ENCODE measurements at places on chromosomes 5 and 9.

DNA sequence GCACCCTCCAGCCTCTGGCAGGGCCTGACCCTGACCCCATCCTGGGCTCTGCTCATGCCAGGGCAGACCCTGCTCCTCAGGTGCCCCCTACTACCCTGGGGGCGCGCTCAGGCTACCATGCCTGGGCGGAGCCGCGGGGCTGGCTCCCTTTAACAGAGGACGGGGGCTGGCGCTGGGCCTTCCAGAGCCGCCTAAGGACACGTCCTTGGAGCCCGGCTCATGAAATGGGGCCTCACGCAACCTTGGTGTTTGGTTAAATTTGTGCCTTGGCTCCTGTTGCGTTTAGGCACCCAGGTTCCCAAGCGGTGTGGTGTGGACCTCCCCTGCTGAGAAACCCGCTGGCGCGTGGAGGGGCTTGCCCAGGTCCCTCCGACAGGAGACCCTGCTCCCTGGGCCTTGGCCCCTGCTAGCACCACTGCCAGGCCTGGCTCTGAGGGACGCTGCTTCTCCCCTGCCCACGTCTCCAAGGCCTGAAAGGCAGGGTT lies 3.4 kb upstream of the EHMT1 start:
- no peak for DNase-seq

DNA sequence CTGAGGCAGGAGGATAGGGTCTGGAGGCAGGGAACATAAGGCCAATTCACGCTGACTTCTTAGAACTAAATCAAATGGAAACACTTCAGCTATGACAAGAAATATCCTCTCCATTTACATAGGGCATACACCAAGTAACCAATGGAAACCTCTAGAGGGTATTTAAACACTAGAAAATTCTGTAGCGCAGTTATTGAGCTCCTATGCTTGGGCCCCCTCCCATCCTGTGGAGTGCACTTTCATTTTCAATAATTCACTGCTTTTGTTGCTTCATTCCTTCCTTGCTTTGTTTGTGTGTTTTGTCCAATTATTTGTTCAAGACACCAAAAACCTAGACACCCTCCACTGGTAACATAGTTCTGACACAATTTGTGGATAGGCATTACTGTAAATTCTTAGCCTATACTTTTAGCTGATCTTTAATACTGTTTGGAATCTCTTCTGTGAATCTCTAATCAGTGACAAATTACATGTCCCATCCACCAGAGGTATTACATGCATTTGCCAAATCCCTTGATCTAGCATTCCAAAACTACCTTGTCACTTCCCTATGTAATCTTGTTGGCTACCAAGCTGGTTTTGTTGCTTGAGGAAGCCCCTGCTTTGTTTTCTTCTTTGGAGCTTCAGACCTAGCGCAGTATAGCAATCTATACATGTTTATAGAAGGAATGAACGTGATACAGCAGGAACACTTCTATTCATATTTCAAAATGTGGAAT lies 61.6 kb downstream of the ST8SIA4 start:
- DNase-seq = no peak

DNA sequence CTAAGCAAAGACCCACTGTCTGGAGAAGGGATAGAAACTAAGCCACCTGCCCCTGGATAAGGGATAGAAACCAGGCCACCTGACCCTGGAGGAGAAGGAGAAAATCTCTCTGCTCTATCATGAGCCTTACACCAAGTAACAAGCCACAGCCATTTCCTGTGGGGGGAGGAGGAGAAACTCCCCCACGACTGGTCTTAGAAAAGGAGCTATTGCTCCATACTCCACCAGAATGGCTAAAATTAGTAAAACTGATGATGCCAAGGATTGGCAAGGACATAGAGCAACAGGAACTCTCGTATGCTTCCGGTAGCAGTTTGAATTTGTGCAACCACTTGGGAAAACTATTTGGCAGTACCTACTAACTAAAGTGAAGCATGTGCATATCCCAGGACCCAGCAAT lies 70.8 kb downstream of the ACTL7B start:
- no peak for DNase-seq

- DNase-seq = no peak
These were observed 364.9 kb downstream of the ARRDC3 start for GRCh38 chr5:91018200-91018599.

DNA sequence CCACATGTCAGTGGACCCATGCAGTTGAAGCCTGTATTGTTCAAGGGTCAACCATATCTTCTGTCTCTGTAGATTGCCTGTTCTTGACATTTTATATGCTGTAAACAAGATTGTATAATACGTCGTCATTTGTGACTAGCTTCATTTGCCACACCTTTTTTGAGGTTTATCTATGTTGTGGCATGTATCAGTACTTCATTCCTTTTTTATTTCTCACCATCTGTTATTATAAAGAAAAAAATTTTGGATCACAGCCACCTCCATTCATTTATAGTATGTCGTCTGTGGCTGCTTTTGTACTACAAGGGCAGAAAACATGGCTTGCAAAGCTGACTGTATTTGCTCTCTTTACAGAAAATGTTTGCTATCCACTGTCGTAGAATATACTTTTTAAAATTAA lies 72.4 kb downstream of the TEK start:
- no peak for DNase-seq

GRCh38 chr9:80447876-80448275 lies 876.1 kb downstream of the TLE4 start:
- DNase-seq = no peak

- DNase-seq = no peak
These were observed 46.9 kb downstream of the FNIP1 start for GRCh38 chr5:131749723-131750470.

DNA sequence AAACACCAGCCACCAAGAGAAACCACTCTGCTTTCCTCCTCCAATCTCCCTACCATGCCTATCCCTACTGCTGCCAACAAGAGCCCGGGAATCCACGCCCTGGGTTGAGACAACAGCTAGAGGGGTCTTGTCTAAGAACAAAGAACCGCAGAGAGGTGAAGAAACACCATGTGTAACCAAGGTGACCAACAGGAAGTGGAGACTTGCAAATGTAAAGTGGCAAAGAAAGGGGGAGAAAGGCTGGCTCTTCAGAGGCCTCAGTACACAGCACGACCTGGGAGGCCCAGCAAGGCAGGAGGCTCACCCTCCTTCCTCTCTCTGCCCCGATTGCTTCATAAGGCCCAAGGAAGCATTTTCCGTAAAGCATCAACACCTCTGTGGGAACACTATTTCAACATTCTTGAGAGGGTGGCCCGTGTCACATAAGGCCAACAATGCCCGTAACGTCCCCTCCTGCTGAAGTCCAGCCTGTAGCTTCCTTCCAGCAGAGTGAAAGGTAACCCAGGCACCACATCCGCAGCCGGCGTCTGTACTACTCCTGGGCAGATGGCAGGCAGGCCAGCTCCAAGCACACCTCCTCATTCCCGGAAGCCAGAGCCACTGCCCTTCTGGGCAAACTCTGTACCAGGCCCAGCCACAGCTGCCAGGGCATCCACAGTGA lies 18.3 kb downstream of the CCNJL start:
- no peak for DNase-seq

GRCh38 chr5:106660681-106661080 lies 1010.1 kb downstream of the EFNA5 start:
- DNase-seq = no peak

DNA sequence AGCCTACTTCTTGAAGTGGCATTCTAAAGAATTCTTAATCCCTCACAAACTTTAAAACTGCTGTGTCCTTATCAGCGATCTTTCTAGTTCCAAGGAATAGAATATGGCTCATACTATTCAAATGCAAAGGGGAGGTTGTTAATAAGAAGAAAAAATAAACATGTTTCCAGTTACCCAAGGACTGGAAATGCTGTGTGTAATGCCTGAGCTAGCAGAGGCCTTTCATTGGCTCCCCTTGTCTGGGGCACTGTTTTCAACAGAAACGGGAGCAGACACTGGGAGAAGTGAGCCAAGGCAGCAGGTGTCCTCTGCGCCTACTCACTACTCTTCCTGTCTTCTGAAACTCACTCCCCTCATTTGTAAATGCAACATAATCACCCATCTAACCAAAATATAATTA lies 253.0 kb downstream of the MARCHF11 start:
- no peak for DNase-seq

DNA sequence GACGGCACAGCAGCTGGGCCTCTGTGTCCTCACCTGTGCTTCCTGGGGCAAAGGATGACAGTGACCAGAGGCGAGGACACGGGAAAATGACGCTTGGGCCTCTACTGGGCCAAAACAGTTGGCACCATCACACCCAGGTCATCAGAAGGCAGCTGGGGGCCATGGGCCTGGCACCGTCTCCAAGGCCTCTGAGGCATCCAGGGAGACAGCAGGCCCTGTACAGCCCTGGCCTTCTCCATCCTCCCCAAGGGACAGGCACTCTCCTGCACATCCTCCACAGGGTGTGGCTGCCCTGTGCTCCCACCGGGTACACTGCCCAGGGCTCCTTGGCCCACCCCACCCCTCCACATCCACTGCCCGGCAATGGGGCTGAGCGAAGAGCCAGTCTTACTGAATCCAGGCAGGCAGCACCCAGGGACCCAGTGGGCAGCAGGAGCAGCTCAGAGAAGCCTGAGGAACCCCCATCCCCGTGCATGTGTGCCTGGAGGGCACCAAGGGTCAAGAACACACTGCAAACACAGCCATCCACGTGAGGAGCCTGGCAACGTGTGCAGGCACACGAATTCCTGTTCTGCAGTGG lies 4.0 kb downstream of the LPCAT1 start:
- DNase-seq = no peak

DNA sequence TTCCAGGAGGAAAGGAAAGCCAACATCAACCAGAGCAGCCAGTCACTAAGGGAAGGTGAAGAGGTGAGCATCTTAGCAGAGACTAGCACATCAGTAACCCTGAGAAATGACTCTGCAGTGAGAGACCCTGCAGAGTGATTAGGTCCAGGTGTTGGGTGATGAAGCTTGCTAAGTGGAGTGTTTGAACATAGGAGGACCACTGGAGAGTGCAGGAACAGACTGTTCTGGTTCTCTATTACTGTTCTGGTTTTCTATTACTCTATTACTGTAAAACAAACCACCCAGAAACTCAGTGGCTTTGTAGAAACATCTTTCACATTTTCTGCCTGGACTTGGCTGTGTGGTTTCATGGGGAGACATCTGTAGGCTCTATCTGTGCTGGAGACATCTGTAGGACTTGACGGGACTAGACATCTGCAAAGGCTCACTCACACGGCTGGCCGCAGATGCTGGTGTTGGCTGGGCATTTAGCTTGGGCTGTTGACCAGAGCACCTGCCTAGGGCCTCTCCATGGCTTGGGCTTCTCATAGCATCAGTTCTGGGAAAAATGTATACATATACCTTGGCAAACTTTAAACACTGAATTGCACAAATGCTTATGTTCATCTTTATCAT lies 33.4 kb upstream of the SPATA31E1 start:
- DNase-seq = no peak

- no peak for DNase-seq
These were observed 7.4 kb downstream of the MEF2C start for GRCh38 chr5:88875341-88876234.

GRCh38 chr9:136875155-136875554 lies 9.0 kb upstream of the EDF1 start:
- DNase-seq = no peak

GRCh38 chr5:79613549-79613948 lies 1.3 kb downstream of the TENT2 start:
- no peak for DNase-seq

DNA sequence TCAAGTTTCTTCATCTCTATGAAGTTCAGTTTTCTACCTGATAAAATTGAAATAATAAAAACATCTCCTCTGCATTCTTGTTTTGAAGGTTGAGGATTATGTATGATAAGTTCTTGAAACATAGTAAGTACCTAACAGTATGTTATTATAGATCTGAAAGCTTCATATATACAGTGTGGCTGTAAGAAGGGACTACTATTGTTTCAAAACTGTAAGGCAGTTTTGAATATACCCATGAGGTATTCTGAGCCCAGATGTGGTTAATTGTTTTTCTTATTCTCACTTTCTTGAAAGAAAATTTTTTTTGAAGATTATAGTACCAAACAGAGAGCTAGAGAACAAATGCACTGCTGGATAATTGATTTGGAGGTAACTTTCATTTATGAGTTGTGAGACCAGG lies 383.2 kb downstream of the CHSY3 start:
- DNase-seq = no peak

Measured in stimulated activated CD4-positive, alpha-beta T cell treated with anti-CD3 and anti-CD28 coated beads, Interleukin-2, amount 100 ng/mL, for 24 hours (primary cell).